ENCODE measurements at places on chromosomes 11 and 22.

GRCh38 chr11:15695096-15695721, 580.5 kb downstream of the INSC start:
- peak; percentile 52 for DNase-seq

DNA sequence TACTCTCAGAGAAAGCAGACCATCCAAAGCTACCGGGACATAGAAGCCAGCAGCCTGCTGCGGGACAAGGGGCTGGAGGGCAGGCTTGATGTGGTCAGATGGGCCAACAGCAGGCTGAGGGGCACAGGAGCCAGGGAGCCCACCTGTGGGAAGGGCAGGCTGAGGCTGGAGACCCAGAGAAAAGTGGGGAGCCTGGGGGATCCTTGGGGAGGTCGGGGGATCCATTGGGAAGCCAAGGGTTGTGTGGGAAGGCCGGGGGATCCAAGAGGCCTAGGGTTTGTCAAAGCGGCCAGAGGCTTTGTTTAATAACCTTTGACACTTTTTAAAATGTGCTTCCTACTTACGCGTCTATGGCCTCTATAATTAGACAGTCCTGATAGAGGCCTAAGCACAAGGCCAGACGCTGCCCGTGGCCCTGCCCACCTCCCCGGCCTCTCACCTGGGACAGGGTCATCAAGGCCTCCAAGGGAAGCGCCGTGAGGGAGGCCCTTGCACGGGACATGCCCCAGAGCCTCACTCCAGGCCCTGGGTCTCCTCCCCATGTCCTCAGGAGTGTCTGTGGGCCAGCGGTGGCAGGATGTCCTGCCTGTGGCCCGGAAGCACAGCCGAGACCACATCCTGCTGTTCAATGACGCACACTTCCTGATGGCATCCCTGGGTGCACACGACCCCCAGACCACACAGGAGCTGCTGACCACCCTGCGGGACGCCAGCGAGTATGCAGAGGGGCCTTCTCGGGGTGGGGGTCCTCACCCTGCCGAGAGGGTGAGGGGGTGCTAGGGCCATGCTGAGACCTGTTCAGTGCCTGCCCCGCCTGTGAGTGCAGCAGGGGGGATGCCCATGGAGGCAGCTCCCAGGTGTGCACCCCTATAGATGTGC, 8.6 kb upstream of the GTSE1 start:
- no peak for DNase-seq

DNA sequence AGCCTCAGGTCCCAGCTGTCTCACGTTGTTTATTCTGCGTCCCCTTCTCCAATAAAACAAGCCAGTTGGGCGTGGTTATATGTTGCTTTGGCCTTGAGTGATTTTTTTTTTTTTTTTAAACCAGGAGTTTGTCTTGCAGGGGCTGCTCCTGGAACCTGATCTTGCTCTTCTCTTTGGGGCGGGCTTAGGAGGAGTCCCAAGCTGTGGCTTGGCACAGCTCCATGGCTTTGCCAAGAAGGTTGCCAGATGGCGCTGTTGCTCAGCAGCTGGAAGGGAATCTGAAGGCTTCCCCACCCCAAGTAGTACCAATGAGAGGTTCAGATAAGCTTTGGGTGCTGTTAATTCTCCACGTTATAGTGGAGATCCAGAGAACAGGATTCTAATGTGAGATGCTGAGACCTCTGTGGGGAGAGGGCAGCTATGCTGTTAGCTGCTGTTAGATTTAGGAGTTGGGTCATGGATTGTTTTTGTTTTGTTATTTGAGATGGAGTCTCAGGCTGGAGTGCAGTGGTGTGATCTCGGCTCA, 2.0 kb upstream of the FERMT3 start:
- peak; percentile 89 for DNase-seq

- no peak for DNase-seq
Observed at GRCh38 chr11:67630943-67631331, 1.2 kb upstream of the NUDT8 start.

DNA sequence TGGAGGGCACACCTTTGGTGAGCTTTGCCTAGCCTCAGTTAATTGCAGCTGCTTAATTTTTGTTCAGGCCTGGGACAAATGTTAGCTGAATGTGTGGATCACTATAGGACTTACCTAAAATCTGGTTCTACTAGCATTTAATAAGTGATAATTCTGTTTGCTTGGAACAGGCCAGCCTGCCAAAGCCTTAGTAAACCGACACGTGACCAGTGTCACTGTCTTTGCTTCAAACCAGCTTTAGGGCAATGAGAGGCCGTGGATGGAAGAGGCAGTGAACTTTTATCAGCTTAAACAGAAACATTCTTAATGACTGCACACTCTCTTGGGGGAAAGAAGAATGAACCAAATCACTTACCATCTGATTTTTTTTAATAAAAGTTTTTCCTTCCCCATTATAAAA, 10.8 kb downstream of the PARVA start:
- no peak for DNase-seq

DNA sequence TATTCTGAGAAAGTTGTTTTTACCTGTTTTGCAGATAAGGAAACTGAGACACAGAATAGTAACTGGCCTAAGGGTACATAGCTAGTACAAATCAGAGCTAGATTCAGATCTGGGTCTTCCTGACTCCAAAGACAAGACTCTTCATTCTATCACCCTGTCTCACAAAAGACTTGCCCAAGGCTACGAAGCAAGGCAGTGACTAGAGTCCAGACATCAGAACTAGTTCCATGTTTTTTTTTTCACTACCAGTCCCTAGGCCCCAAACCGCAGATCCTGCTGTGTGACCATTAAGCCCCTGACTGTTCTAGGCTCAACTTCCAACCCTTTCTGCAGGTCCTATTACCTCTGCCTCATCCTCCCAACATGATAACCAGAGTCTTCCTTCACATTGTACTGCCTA, 1.5 kb downstream of the BACE1-AS start:
- no peak for DNase-seq

DNA sequence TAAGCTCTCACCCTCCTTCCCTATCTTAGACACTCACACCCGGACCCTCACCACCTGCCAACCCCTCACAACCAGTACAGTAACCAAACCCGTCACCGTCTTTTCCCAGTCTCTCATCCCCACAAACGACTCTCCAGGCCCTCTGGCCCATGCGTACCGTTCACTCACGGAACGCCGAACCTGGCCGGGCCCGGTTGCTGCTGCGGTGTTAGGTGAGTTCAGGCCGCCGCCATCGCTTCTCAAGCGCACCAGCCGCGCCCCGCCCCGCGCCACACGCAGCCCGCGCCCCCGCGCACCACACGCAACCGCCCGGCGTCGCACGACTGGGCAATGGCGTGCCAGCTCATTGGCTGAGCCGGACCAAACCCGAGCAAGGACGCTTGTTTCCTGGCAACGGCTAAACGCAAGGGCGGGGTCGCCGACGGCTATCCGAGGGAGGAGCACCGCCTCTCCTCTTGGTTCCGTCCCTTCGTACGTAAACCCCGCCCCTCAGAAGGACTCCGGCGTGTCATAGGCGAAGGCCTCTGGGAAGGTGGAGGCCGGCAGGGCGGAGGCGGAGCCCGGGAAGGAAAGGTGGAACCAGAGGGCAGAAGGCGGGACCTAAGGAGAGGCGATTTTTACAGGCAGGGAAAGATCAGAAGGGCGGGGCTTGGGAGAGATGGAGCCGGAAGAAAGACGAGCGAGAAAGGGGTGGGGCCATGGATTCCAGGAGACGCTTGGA, at the start of gene FHIP1B:
FHIP1B (minus strand) TSS at position 250 of the 721 bp plus-strand sequence. CDS start 10,120 bp downstream, outside the sequence.
- DNase-seq: peak; percentile 100

- DNase-seq: peak; percentile 69
Observed at GRCh38 chr11:129766898-129767604, 48.6 kb upstream of the TMEM45B start.

GRCh38 chr22:27424319-27424718, 377.2 kb downstream of the MN1 start:
- DNase-seq: no peak

DNA sequence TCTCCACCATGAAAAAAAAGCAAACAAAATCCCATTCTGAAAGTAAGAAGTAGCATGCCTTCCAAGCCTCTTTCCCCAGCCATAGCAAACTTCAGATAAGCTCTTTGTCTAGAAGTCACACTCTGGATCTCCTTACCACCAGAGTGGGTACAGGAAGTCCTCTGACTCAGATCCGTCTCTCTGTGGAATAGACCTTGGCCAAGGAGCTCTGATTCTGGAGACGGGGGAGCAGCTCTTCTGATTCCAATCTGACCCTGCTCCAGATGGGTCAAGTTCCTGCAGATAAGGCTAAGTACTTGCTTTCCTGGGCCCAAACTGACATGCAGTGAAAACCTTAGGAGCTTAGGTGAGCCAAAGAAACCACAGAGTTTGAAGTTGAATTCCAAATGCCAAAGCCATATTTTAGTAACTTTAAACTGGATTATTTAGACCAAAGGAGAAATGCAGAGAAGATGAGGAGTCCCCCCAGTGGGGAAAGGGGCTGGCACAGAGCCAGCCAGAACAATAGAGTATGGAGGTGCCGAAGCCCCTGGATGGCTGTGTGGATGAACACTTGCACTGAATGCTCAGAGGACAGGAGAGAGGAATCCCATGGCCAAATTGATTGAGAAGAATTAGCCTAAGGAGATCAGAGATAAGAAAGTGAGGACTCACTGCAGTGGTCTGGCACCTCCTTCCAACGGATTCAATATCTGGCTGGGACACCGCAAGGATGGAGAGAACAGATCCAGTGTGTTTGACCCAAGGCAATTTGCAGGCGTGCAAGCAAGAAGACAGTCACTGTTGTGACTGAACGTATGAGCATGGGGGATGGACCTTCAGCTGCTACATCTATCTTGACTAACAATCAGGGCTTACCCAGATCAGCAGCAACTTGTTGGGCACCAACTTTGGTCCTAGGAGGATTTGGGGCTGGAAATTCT, 54.9 kb downstream of the ENDOD1 start:
- no peak for DNase-seq

DNA sequence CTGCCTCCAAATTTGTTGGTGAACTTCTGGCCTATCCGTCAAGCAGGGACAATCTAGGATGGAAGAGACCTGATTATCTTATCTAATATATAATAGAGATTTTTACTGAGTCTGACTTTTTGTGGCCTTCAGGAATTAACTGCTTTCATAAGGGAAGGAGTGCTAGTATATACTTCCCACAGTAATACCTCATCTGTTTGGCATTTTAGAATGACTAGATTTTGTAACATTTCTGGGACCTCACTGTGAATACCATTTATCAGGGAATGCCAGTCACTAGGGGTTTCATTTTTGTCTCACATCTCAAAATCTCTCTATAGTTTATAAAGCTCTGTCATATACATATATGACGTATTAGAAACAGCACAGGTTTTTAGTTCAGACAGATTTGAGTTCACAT, 114.3 kb downstream of the INSC start:
- DNase-seq: no peak

GRCh38 chr11:6705905-6706535, 22.9 kb upstream of the MRPL17 start:
- peak; percentile 70 for DNase-seq

DNA sequence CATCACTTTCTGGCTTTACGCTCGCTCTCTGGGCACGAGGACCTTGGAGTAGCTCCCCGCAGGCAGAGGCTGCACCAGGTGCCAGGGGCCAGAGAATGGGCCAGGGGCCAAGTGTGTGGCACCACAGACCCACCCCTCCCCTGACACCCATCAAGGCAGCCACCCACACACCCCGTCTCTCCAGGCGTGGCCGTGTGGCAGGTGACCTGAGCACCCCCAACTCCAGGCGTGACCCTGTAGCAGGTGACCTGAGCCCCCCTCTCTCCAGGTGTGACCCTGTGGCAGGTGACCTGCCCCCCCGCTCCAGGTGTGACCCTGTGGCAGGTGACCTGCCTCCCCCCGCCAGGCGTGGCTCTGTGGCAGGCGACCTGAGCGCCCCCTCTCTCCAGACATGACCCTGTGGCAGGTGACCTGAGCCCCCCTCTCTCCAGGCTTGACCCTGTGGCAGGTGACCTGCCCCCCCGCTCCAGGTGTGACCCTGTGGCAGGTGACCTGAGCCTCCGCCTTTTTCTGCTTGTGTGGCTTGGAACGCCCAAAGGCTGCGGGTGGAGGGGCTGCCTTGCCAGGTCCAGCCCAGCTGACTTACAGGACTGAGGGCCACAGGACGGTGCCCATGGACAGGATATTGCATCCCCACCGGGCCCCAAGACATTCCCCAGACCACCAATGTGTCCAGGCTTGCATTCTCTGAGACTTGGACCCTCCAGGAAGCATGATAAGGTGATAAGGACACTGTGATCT, 667.2 kb downstream of the BRD1 start:
- DNase-seq: no peak

GRCh38 chr11:115181538-115181937, 322.7 kb downstream of the CADM1 start:
- no peak for DNase-seq

DNA sequence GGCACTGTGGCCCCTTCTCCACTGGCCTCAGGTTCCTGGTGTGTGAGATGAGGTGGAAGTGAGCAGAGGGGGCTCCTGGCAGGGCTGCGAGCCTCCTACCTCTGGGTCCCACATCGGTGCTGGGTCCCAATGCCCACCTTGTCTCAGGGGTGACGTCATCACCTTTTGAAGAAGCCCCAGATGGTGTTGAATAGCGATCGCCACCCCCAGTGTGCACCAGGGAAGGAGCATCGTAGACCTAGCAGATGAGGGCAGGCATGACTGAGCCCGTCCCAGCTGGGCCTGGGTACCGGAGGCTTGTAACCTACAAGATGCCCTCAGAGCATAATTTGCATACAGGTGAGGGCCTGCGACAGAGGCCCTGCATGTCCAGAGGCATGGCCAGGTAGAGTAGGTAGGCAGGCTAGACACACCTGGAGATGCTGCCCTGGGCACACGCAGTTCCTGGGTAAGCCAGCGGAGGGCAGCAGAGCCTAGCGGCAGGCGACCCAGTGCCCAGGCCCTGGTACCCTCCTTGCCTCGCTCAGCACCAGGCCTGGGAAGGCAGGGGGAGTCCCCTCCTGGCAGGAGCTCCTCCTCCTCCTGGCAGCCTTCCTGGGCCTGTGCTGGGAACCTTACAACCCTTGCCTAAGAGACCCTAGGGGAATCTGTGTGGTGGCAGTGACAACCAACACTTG, 52.5 kb downstream of the TPCN2 start:
- DNase-seq: peak; percentile 98
